T-helper 17 cell (primary cell): ENCODE measurements at places on chromosomes 7 and 10.

GRCh38 chr7:94410413-94411187 lies 15.9 kb downstream of the COL1A2 start:
- no peaks in the 10 kb centered on the region for H3K36me3 ChIP-seq
- no peak overlapping the region for H3K4me3 ChIP-seq
- no peaks in the 10 kb centered on the region for H3K4me1 ChIP-seq
- DNase-seq, result no peak
- H3K27ac ChIP-seq, result no peak overlapping the region

GRCh38 chr10:62384057-62384446 lies 9.9 kb downstream of the ZNF365 start:
- H3K36me3 ChIP-seq, result no peaks in the 10 kb centered on the region
- H3K4me1 ChIP-seq, result peaks cover 22% of the 10 kb centered on the region
- H3K27ac ChIP-seq, result peak overlapping the region; percentile 49
- peak; percentile 35 for DNase-seq
- no peaks in the 10 kb centered on the region for H3K27me3 ChIP-seq
- peak overlapping the region; percentile 69 for H3K4me3 ChIP-seq

GRCh38 chr10:80394358-80394916 lies 13.9 kb upstream of the PRXL2A start:
- no peaks in the 10 kb centered on the region for H3K36me3 ChIP-seq
- DNase-seq, result no peak
- H3K27me3 ChIP-seq, result peaks cover 19% of the 10 kb centered on the region
- no peak overlapping the region for H3K4me3 ChIP-seq

DNA sequence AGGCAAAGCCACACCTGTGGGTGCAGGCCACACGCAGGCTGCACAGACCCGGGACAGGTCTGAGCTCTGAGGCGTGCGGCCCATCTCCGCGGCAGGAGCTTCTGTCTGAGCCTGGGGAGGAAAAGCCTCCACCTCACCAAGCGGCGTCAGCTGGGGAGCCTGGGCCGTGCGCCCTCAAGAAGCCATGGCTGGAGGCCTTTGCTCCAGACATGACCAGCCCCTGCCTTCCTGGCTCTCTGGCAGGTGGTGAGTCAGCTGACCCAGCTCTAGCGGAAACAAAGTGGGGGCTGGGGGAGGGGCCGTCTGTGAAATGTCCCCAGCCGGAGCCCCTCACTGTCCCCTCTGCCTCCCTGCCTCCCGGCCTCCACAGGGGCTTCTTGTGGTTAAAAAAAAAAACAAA lies 12.5 kb downstream of the GPER1 start:
- no peak overlapping the region for H3K27ac ChIP-seq
- no peak overlapping the region for H3K4me3 ChIP-seq
- peaks cover 3% of the 10 kb centered on the region for H3K36me3 ChIP-seq
- H3K27me3 ChIP-seq, result no peaks in the 10 kb centered on the region

DNA sequence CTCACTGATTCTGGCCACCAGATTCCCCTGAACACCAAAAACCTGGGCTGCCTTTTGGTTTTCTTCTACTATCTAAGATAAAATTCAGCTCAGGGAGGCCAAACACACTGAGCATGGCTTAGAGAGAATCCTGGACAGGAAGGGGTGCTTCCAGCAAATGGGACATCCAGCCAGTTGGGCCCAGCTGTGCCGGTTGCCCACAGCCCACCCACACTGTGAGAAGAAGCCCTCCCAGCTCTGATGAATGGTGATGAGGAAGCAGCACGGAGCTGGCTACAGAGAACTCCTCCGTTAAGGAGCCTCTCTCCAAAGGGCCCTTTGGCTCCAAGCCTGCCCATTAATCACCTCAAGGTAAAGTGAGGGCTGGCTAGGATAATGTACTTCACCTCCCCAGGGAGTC lies 15.9 kb downstream of the LRRC18 start:
- peaks cover 15% of the 10 kb centered on the region for H3K27me3 ChIP-seq
- H3K4me3 ChIP-seq, result no peak overlapping the region
- no peaks in the 10 kb centered on the region for H3K36me3 ChIP-seq
- H3K27ac ChIP-seq, result no peak overlapping the region
- DNase-seq, result no peak

GRCh38 chr7:156616269-156617202 lies 24.0 kb upstream of the RNF32 start:
- peaks cover 3% of the 10 kb centered on the region for H3K36me3 ChIP-seq
- H3K4me1 ChIP-seq, result peaks cover 37% of the 10 kb centered on the region
- H3K27ac ChIP-seq, result peak overlapping the region; percentile 74
- H3K4me3 ChIP-seq, result peak overlapping the region; percentile 85
- DNase-seq, result no peak
- peaks cover 16% of the 10 kb centered on the region for H3K27me3 ChIP-seq

- H3K4me3 ChIP-seq, result no peak overlapping the region
- peaks cover 3% of the 10 kb centered on the region for H3K36me3 ChIP-seq
- H3K4me1 ChIP-seq, result peaks cover 27% of the 10 kb centered on the region
- DNase-seq, result no peak
These were observed 185.9 kb upstream of the ASAH2 start for GRCh38 chr10:50437248-50437647.

DNA sequence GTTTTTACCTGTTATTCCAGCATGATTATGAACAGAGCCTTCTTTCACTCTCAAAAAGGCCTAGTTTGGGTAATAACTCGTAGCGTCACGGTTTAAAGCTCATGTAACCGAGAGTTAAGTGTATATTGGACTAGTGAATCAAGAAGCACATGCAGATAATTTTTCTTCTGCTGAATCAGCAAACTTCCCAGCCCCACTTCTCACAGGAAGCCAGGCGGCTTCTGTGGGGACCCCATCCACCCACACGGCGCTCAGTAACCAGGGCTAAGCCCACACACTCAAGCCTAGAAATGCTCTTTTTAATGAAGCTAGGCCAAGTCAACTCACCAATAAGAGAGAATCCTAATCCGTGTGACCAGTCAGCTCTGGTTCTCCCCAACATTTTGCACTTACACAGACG lies 191.2 kb upstream of the MGMT start:
- H3K27me3 ChIP-seq, result peaks cover 6% of the 10 kb centered on the region
- DNase-seq, result no peak
- H3K4me1 ChIP-seq, result peaks cover 2% of the 10 kb centered on the region
- no peak overlapping the region for H3K4me3 ChIP-seq
- H3K27ac ChIP-seq, result no peak overlapping the region

- H3K27ac ChIP-seq, result no peak overlapping the region
- peaks cover 3% of the 10 kb centered on the region for H3K4me1 ChIP-seq
- H3K27me3 ChIP-seq, result peaks cover 42% of the 10 kb centered on the region
- H3K36me3 ChIP-seq, result peaks cover 6% of the 10 kb centered on the region
- DNase-seq, result no peak
These were observed 172.4 kb upstream of the LANCL2 start for GRCh38 chr7:55192723-55193122.

- DNase-seq, result no peak
- H3K4me1 ChIP-seq, result peaks cover 3% of the 10 kb centered on the region
- no peak overlapping the region for H3K4me3 ChIP-seq
- H3K36me3 ChIP-seq, result peaks cover 4% of the 10 kb centered on the region
- H3K27ac ChIP-seq, result no peak overlapping the region
These were observed 28.4 kb upstream of the AGK start for GRCh38 chr7:141522657-141523342.

- H3K36me3 ChIP-seq, result peaks cover 3% of the 10 kb centered on the region
- DNase-seq, result no peak
- no peaks in the 10 kb centered on the region for H3K27me3 ChIP-seq
- no peak overlapping the region for H3K4me3 ChIP-seq
- H3K4me1 ChIP-seq, result peaks cover 13% of the 10 kb centered on the region
These were observed 50.2 kb downstream of the PTPN12 start for GRCh38 chr7:77587272-77587671.

DNA sequence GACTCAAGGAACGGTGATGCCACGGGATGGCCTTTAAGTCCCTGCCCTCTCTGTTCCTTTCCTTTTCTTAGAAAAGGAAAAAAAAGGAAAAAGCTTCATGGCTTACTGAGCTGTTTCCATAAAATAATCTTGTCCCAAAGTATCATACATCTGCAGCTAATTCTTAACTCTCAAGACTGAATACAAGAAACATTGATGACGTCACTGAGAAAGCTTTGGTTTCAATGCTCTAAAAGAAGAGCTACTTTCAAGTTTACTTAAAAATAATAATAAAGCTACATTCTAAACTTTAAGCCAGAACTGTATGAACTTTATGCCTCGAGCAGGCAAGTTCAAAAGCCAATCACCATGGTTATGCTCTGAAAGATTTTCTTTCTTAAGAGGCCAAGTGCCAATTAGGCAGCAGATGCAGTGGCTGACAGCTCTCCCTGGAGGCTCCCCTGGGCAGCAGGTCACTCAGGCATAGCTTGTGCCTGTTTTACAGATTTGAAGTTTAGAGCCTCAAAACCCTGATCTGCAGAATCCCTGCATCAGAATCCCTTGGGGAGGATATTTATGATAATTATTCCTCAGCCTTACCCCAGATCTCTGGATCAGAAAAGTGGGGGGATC lies 165.0 kb downstream of the CHN2 start:
- H3K27ac ChIP-seq, result no peak overlapping the region
- H3K27me3 ChIP-seq, result no peaks in the 10 kb centered on the region
- no peak for DNase-seq
- H3K4me1 ChIP-seq, result no peaks in the 10 kb centered on the region
- no peaks in the 10 kb centered on the region for H3K36me3 ChIP-seq

DNA sequence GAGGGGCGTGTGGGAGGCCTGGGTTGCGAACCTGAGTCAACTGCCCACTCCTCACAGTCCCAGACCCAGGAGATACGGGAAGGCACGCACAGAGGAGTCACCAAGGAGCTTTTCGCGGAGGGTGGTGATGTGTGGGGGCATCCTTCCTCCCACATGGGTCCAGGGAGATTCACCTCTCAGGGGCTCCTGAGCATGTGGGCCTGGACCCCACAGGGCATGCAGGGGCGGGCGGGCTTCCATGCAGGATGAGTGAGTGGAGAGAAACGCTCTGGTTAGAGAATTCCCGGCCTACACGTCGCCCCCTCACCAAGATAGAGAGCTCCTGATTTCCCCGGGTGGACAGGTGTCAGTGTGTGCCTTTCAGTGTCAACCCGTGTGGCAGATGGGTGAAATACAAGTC lies 641.7 kb upstream of the FZD8 start:
- H3K36me3 ChIP-seq, result no peaks in the 10 kb centered on the region
- H3K27me3 ChIP-seq, result no peaks in the 10 kb centered on the region
- H3K27ac ChIP-seq, result no peak overlapping the region

GRCh38 chr7:80632139-80632538 lies 6.3 kb upstream of the CD36 start:
- H3K27me3 ChIP-seq, result no peaks in the 10 kb centered on the region
- no peak for DNase-seq
- no peak overlapping the region for H3K4me3 ChIP-seq
- H3K4me1 ChIP-seq, result no peaks in the 10 kb centered on the region
- no peaks in the 10 kb centered on the region for H3K36me3 ChIP-seq
- no peak overlapping the region for H3K27ac ChIP-seq

DNA sequence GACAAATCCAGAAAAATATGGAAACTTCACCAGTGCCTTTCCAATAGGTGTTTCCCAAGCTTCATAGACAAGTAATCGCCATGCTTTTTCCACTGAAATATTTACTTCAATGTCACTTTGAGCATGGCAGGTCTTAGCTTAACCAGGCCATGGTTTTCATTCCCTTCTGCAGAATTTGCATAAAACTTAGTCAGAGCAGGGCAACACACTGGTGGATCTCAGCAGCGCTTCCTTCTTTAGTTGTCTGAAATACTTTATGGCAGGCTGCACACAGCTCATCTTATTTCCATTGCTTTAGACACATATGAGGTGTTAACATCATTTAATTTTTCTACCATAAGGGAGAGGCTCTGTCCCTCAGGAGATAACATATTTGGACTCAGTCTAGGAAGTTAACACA lies 102.9 kb upstream of the AHR start:
- H3K4me1 ChIP-seq, result peaks cover 10% of the 10 kb centered on the region
- H3K36me3 ChIP-seq, result peaks cover 3% of the 10 kb centered on the region
- no peak overlapping the region for H3K4me3 ChIP-seq
- H3K27ac ChIP-seq, result peak overlapping the region; percentile 61
- no peak for DNase-seq
- no peaks in the 10 kb centered on the region for H3K27me3 ChIP-seq

DNA sequence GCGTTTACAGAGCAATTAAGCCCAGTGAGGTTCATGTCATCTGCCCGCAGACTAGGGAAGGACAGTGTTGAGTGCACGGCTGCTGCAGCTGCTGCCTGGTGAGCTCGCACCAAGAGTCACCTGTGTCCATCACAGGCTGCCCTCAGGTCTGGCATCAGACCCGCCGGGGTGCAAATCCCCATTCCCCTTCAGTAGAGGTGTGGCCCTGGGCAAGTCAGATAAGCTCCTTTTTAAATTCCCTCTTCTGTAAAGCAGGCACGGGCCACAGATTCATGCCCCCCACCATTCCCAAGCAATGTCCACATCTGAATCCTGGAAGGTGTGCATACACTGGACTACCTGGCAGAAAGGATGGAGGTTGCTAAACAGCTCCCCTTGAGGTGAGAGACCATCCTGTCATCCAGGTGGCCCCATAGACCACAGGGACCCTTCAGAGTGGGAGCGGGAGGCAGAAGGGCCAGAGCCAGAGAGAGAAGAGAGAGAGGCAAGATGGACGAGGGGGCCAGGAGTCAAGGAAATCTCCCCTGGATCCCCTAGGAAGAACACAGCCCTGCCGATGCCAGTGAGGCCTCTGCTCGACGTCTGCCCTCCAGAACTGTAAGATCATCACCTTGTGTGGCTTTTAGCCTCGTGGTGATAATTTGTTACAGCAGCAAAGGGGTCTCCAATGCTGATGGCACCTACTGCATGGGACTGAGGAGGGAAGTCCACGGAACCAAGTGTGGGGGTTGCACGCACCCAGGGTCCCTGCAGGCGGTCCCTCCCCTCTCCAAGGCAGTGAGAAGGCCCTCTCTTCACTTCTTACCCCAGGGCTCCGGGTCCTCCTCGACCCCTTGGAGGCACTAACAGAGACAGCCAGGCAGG lies 168.8 kb downstream of the TCERG1L start:
- no peak overlapping the region for H3K4me3 ChIP-seq
- H3K27me3 ChIP-seq, result no peaks in the 10 kb centered on the region
- no peaks in the 10 kb centered on the region for H3K4me1 ChIP-seq
- H3K36me3 ChIP-seq, result no peaks in the 10 kb centered on the region
- no peak overlapping the region for H3K27ac ChIP-seq

DNA sequence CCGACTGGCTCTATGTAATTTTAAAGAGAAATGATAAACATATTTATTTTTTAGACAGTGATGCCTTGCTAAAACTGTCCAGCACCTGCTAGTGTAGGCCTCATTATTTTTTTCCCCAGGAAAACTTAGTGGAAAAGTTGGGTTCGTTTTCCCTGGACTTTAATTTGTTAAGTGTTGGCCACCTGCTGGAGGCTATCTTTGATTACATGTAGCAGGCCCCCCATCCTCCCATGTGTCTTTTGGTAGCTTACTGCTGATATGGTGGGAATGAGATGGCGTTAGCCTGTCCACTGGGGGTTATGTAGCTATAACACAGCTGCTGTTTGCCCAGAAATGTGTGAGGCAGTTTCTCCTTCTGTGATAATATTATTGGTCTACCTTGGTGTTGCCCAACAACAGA lies 265.0 kb downstream of the SORCS3 start:
- H3K4me1 ChIP-seq, result no peaks in the 10 kb centered on the region
- H3K27ac ChIP-seq, result no peak overlapping the region
- H3K4me3 ChIP-seq, result no peak overlapping the region
- DNase-seq, result no peak
- peaks cover 19% of the 10 kb centered on the region for H3K27me3 ChIP-seq
